ENCODE measurements at places on chromosomes 5 and 9. TPM values are rescaled to one million over a fixed set of nuclear protein-coding genes. Genes with fewer than 3 reads are reported as not detected.

Gene NAA35
- 37.0 TPM for total RNA-seq

Gene NTRK2
- not detected for total RNA-seq

Gene GTF3C5
- 95.1 TPM for total RNA-seq

Gene ZDHHC11B
- total RNA-seq = 3.8 TPM

Gene SPINK7
- total RNA-seq = not detected

Gene FAM153A
- total RNA-seq = not detected

Gene PCDHGB1
- 0.15 TPM for total RNA-seq

Gene GPX3
- total RNA-seq = 0.96 TPM

Gene SLIT3
- total RNA-seq = 0.10 TPM

Gene PCDHB9
- 0.07 TPM for total RNA-seq

Gene ADAM19
- total RNA-seq = 77.3 TPM

Gene INSL6
- not detected for total RNA-seq

Gene SPATA31E1
- not detected for total RNA-seq

Gene ANP32B
- total RNA-seq = 206 TPM

Gene PCAT7
- 3.8 TPM for total RNA-seq

Gene LIX1
- not detected for total RNA-seq

Gene GGTA1
- total RNA-seq = not detected

Gene ST8SIA4
- total RNA-seq = not detected

Gene PCDHA1
- not detected for total RNA-seq

Gene PRXL2C
- total RNA-seq = 10.4 TPM

Gene MATR3
- total RNA-seq = 123 TPM

Gene SERF1A
- total RNA-seq = 3.7 TPM

Gene AJM1
- total RNA-seq = 7.1 TPM

Gene CETN3
- 42.8 TPM for total RNA-seq

Gene PCDHGC5
- not detected for total RNA-seq

Gene LCN2
- total RNA-seq = 9.2 TPM

Gene FSD1L
- total RNA-seq = 5.5 TPM

Measured in HCT116 (cell line).